Activated CD4-positive, alpha-beta T cell treated with anti-CD3 and anti-CD28 coated beads, Interleukin-2, amount 50 U/mL, for 24 hours (primary cell): ENCODE measurements at places on chromosomes 12 and 14.

DNA sequence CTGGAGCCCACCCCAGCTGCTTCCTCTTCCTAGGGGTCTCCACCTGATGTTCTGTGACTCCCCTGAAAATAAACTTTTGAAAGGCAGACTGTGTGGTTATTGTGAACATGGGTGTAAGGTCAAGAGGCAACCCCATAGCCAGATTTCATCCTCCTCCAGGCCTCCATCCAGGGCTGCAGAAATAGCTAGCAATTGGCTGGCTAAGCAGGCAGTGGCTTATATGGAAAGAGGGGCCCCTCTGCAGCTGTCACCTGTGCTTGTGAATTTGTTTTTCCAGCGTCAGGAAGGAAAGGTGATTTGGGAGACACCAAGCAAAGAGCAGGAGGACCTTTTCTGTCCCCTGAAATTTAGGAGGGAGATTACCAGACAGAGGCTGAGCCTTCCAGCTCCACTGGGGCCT is 55.8 kb downstream of the ZFP36L1 start:
- DNase-seq: no peak

- DNase-seq: no peak
These were observed 11.6 kb upstream of the JPH4 start for GRCh38 chr14:23590198-23590597.

- no peak for DNase-seq
These were observed 43.9 kb upstream of the ATP23 start for GRCh38 chr12:57897286-57897974.

- no peak for DNase-seq
These were observed 48.0 kb downstream of the AKAP6 start for GRCh38 chr14:32377046-32377646.

GRCh38 chr12:120977531-120978295 is 630 bp upstream of the HNF1A start:
- DNase-seq: no peak

- DNase-seq: no peak
These were observed 49.3 kb upstream of the MAX start for GRCh38 chr14:65151609-65151956.

- no peak for DNase-seq
These were observed 3.6 kb downstream of the SLC2A14 start for GRCh38 chr12:7869137-7869536.

DNA sequence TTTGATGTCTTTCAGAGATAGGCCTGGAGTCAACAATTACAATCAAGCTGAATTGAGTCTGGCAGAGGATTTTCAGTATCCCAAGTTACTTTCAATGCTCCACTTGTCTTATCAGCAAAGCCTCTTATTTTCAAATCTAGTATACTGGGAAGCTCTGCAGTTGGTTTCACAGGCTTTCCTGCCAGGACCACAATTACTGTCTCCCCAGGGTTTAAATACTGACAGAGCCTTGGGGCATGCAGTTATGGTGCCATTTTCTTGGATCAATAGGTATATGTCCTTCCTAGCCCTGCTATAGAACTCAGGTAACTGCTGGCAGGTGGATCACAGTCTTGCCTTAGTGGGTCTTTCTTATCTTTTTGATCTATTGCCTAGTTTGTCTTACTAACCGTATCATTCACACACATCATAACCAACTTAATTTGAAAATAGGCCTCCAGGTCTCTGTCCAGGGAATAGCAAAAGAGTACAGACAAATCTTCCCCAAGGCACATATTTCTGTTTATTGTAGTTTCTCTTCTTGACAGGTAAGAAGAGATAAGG is 22.4 kb upstream of the RNU6-8 start:
- DNase-seq: no peak

- no peak for DNase-seq
These were observed 14.1 kb downstream of the GPX2 start for GRCh38 chr14:64928239-64929013.

DNA sequence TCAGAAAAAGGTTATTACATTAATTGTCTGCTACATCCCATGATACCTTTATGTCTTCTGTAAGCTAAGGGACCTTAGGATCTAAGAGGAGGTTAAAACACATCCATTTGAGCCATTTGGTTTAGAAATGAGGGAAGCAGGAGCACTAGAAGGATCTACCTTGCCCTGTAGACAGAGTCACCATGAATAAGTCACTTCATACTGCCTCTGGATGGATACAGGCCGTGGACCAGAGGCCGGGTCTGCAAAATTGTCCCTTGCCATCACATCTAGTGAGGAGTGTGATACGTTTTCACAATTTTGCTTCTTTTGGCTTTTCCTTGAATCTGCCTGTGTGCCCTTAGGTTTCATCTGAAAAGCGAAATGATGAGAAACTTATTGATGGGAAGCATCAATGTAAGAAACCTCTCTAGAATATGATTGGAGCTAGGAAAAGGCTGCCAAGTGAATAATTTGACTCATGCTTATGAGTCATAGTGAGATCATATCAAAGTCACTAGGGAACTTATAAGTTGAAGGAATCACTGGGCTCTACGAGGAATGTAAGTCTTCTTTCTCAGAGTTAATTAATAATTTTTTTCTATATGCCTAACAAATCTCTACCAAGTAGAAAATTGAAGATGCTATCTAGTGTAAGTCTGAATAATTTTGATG is 10.8 kb downstream of the GLRX5 start:
- DNase-seq: no peak
